ENCODE measurements at places on chromosomes 4 and X.

DNA sequence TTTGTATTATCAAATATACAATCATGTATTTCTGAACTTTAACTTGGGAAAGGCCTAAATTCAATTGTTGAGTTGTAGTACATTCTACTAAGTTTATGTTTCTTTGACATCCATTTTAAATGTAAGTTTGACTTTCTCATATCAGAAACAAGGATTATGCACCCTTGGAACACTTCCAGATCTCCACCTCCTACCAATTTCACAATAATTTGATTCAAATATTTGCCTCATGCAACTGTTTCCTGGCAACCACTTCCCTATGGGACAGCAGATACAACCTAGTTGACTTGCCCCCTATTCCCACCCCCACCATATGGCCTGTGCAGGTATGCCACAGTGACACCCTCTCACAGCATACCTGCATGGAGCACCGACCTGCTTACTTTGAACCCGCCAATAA, 506.4 kb upstream of the PABPC4L start:
- DNase-seq = no peak
- no peaks in the 10 kb centered on the region for H3K4me1 ChIP-seq
- no peaks in the 10 kb centered on the region for H3K27me3 ChIP-seq
- no peaks in the 10 kb centered on the region for H3K36me3 ChIP-seq

GRCh38 chrX:17860811-17861488, at the start of gene RAI2:
Gene RAI2, minus strand, starts transcription at chrX:17861298. Its CDS starts 59,288 bp downstream, at chrX:17802010.
- H3K27ac ChIP-seq = peak within 1 kb of the TSS; percentile 77
- H3K36me3 ChIP-seq = no peaks in the 10 kb centered on the region
- peaks cover 10% of the 10 kb centered on the region for H3K4me1 ChIP-seq
- peaks cover 85% of the 10 kb centered on the region for H3K27me3 ChIP-seq
- DNase-seq = no peak

DNA sequence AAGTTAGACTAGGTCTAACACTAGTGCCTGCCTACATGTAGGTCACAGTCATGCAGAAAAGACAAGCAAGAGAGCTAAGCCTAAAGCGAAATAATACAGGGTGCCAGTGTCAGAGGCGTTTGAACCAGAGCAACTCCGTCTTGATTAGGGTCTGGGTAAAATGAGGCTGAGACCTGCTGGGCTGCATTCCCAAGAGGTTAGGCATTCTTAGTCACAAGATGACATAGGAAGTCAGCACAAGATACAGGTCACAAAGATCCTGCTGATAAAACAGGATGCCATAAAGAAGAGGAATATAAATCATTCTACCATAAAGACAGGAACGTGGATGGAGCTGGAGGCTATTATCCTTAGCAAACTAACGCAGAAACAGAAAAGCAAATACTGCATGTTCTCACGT, 120.9 kb downstream of the BEND2 start:
- H3K4me1 ChIP-seq = peaks cover 22% of the 10 kb centered on the region
- no peak for DNase-seq
- H3K36me3 ChIP-seq = peaks cover 10% of the 10 kb centered on the region
- peak overlapping the region; percentile 75 for H3K4me3 ChIP-seq

DNA sequence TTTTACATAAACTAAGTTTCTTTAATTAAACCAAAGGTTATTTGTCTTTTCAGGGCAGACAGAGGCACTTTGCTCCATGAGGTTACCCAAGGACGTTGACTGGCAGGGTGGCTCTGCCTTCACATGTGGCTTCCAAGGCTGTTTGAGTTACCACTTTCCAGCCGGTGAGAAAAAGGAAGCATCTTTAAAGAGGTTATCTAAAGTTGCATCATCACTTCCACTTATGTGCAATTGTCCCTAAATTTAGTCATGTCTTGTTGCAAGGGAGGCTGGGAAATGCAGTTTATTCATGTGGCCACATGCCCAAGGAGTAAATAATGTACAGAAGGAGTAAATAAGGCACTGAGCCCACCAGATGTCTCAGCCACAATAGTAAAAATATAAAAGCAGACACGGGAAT, 29.0 kb upstream of the RAP1GDS1 start:
- H3K27ac ChIP-seq = no peak overlapping the region
- no peak for DNase-seq
- no peaks in the 10 kb centered on the region for H3K36me3 ChIP-seq
- H3K4me1 ChIP-seq = no peaks in the 10 kb centered on the region
- no peak overlapping the region for H3K4me3 ChIP-seq

DNA sequence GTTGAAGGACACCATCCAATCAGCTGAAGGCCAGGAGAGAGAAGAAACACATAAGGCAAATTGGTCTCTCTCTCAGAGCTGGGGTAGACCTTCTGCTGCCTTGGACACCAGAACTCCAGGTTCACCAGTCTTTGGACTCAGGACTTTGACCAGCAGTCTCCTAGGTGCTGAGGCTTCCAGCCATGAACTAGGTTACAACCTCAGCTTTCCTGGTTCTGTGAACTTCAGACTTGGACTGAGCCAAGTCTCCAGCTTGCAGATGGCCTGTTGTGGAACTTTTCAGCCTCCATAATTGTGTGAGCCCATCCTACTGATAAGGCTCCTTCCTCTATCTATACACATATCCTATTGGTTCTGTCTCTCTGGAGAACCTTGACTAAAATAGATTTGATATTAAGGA, 20.6 kb upstream of the BBS12 start:
- no peak for DNase-seq
- no peak overlapping the region for H3K4me3 ChIP-seq
- no peak overlapping the region for H3K27ac ChIP-seq

DNA sequence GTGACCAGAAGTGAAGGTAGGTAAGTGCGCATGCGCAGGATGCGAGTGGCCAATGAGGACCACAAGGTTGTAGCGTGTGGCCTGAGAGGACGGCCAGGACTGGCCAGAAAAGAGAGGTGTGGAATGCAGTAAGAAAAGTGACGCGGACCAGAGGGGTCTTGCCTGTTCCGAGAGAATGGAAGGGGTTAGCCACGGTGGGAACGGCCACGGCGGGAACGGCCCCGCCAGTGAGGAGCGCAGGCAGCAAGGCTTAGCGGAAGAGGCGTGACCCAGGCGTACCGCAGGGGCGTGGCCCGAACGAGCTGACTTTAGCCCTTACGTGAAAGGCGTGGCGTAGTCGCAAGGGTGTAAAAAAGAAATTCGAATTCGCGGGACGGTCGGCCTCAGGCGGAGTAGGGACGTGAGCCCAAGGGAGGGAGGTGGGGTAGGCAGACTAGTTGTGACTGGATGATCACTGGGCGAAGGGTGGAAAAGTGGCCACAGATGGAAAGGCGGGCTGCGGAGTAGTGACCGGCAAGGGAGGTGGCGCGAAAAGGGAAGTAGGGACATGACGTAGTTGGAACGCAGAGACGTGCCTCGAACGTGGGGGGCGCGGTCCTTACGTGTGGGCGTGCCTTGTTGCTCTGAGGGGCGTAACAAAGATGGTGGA, 10.4 kb upstream of the CLTRN start:
- no peaks in the 10 kb centered on the region for H3K27me3 ChIP-seq
- H3K4me3 ChIP-seq = no peak overlapping the region
- H3K36me3 ChIP-seq = peaks cover 5% of the 10 kb centered on the region
- no peak overlapping the region for H3K27ac ChIP-seq
- peaks cover 7% of the 10 kb centered on the region for H3K4me1 ChIP-seq
